ENCODE measurements at places on chromosomes 1 and 21.

GRCh38 chr1:60916906-60917305 lies 165.5 kb upstream of the NFIA start:
- no peak for DNase-seq

DNA sequence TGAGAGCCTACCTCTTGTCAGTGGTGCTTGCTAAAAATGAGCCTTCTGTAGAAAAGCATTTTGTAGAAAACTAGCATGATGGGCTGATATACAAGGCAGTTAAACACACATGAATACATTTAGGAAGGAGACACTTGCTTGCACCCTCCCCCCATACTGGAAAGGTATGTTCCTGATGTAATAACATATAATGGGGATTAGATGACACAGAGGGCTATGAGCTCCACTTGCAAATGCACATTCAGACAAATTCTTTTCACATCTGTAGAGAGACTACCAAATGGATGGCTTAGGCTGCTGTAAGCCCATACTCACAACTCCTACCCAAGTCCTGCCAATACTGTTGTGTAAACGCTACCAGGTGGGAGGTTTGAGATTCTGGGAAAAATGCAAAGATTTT lies 634.0 kb downstream of the SMYD3 start:
- no peak for DNase-seq

GRCh38 chr1:26781206-26781825 lies 6.4 kb upstream of the PIGV start:
- no peak for DNase-seq

GRCh38 chr21:46205766-46206162 lies 21.5 kb upstream of the SPATC1L start:
- no peak for DNase-seq

DNA sequence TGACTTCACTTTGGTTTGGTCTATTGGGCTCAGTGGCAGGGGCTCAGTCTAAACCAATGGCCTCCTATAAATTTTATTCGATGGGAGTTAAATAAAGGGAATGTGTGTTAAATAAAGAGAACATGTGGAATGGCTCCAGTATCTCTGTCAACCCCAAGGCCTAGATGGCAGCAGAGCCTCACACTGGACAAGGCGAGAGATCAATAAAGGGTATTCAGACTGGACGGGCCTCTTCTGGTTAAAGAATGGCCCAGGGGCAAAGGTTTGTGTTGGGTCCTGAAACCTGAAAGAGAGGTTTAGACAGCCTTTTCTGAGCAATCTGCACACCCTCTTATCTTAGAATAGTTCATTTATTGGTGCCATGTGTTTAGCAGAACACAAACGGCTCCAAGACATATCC lies 34.7 kb downstream of the SH3BP5L start:
- no peak for DNase-seq

DNA sequence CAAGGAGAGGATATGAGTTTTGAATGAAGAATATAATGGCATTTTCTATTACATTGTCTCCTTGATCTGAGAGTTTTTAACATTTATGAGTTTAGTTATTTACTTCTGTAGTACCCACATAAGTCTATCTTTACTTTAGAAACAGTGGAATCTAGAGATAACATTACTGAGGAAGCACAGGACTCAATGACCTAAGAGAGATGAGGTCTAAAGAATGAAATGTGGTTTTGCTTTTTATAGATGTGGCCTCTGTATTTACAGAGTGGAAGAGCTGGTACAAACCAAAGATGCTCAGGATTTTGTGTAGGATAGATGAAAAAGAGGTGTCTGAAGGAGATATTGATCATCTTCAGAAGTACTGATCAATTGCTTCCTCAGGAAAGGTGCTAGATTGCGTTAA lies 177.3 kb downstream of the KCTD3 start:
- no peak for DNase-seq

DNA sequence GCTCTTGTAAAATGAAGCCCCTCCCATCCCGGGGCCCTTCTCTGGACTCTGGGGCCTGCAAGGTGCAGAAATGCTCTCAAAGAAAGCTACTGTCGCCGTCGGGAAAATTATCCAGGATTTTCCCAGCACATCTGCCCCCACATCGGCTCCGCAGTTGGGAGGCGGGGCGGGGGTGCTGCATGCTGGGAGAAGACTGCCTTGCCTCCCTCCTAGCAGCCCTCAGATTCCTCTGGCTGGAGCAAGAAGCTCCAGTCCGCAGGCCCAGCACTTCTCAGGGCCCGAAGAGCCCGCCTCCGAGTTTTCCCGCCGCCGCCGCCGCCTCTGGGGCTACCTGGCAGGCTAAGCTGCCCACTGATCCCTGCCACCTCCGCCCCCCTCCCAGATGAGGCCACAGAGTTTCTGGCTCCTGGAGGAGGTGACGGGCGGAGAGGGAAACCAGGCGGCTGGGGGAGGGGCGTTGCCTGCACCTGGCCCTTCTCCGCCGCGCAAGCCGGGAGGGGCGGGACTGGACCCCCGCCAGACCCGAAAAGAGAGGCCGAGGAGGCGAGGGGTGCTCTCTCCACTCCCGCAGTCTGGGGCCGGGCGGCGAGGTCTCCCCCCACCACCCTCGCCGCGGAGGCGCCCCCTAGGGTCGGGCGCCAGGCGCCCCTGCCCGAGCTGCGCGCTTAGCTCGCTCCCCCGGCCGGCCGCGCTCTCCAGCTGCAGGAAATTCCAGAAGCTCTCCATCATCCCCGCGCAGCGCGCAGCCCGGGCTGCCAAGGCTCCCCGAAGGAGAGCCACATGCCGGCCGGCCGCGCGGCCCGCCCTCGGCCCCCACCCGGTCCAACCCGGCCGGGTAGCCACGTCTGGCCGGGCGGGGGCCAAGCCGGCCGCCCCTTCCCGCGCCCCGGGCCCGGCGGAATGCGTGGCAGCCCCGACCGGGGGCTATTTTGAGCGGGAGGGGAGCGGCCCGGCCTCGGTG lies 28.8 kb downstream of the AHDC1 start:
- DNase-seq = no peak

DNA sequence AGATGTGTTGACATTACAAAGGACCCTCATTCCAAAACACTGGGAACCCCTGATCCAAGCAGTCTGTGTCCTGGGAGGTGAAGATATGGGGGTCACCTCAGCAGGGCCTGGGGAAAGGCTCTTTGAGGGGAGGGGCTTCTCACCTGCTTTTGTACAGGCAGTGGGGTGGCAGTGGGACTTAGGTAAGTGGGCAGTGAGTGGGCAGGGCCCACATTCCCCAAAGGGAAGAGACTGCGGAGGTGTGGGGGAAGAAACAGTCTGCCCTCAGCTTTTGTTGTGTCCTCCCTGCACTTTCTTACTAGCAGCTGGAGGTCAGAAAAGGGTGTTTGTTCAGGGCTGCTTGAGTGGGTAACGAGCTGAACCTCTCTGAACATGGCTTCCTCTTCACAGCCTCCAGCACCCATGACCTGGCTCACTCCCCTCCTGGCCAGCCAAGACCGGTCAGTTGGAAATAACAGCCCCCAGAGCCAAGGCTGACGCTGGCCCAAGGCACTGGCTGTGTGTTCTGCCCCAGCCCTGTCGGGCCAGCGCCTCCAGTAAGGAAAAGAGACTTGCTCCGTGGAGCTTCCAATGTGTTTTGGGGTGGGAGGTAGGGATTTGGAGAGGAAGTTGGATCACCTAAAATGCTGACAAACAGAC lies 173.5 kb downstream of the PSMG1 start:
- DNase-seq = no peak
